ENCODE measurements at places on chromosomes 11 and 22.

GRCh38 chr11:10693509-10694081, at the start of gene IRAG1:
Gene IRAG1 (minus strand): TSS chr11:10693755. CDS start chr11:10693602, 153 bp downstream.
- DNase-seq = no peak

- DNase-seq = no peak
Measured at GRCh38 chr11:75507571-75507970, 18.2 kb downstream of the GDPD5 start.

DNA sequence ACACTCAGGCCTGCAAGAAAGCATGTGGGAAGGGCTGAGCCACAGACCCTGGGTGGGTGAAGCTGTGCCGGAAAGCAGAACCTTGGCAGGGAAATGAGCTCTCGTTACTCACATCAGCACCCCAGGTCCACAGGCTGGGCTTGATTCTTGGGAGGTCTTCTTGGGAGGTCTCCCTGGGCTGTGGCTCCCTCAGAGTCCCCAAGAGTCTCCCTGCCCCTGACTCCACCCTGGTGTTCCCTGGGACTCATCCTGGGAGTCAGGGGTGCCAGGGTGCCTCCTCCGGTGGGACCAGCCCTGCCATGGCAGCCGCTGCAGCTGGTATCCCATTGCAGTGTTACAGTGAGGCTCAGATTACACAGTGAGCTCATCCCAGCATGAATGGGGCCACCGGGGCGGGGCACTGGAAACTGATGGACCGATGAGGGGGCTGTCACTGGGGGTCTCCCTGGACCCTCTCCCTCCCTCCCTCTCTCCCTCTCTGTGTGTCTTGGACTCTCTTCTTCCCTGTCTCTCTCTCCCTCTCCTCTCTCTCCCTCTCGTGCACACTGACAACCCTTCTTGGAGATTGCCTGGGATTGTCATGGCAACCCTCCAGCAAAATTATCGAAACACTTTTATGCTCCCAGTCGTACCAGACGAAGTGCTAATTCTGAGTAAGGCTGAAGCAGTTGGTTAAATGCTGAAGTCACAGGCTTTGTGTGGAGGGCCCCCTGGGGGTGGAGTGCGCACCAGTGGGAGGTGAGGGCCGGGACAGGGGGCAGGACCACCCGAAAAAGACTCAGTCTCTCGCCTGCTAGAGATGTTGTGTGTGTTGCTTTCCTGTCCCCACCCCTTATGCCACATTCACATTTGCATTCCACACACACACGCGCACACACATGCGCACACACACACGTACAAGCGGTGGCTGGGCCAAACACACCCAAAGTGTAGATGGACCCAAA, 8.6 kb upstream of the C11orf96 start:
- no peak for DNase-seq

GRCh38 chr11:73779084-73779902, 8.4 kb upstream of the MRPL48 start:
- DNase-seq = peak; percentile 98

DNA sequence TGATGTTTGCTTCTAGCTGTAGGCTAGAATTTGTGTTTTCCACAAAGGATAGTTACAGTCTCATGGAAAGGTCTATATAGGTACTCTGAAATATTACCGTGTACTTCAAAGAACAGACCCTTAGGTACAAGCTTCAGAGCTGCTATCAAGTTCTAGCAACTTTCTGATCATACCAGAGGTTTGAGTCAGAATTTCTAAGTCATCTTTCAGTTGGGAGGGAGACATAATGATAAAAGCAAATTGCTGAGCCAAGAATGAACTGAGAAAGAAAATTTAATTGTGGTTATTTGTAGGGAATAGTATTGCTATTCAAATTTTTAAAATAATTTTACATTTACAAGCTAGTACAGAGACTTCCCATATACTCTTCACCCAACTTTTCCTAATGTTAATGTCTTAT, 19.9 kb upstream of the ME3 start:
- no peak for DNase-seq

DNA sequence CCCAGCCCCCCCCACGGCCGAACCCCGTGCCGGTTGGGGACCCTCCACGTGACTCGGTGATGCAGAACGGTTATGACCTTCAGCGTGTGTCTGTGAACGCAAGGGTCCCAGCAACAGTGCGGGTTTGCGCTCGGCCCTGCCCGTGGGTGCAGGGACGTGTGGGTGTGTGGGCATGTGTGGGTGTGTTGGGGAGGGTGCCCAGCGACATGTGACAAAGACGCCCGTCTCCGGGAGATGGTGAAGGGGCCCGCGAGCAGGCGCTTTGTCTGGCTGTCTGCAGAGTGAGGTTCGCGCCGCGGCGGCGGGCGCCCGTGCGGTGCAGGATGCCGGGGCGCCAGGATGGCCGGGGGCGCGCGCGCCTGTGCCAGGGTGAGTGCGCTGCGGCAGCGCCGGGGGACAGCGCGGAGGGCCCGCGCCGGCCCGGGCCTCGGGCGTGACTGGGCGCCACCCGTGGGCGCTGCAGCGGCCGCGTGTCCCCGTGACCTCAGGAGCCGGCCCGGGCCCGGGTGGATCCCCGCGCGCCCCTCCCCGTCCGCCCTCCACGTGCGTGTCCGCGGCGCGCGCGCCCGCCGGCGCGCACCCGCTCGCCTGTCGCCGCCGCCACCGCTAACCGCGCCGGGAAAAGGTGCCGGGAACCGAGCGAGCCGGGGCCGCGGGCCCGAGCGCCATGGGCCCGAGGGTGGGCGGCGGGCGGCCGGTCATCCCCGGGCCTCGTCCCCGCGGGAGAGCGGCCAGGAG, at the start of gene LRFN4:
Gene LRFN4, plus strand, starts transcription at position 569 of the 738 bp plus-strand sequence. CDS start 681 bp downstream, outside the sequence.
- no peak for DNase-seq

- no peak for DNase-seq
Measured at GRCh38 chr22:46917771-46918101, 155.3 kb downstream of the TBC1D22A start.

GRCh38 chr22:11360632-11361031, 4167.4 kb upstream of the OR11H1 start:
- no peak for DNase-seq

DNA sequence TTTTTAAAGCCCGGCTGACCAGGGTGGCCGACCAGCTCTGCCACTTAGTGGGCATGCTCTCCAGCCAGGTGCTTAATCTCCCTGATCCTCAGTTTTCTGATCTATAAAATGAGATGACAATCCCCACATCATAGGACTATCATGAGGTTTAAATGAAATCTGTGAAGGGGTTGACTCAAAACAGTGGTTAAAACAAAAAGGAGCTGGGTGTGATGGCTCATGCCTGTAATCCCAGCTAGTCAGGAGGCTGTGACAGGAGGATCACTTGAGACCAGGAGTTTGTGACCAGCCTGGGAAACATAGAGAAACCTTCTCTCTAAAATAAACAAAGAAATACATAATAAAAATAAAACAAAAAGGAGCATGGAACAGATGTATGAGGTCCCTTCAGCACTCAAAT, 3.6 kb upstream of the C11orf86 start:
- no peak for DNase-seq

DNA sequence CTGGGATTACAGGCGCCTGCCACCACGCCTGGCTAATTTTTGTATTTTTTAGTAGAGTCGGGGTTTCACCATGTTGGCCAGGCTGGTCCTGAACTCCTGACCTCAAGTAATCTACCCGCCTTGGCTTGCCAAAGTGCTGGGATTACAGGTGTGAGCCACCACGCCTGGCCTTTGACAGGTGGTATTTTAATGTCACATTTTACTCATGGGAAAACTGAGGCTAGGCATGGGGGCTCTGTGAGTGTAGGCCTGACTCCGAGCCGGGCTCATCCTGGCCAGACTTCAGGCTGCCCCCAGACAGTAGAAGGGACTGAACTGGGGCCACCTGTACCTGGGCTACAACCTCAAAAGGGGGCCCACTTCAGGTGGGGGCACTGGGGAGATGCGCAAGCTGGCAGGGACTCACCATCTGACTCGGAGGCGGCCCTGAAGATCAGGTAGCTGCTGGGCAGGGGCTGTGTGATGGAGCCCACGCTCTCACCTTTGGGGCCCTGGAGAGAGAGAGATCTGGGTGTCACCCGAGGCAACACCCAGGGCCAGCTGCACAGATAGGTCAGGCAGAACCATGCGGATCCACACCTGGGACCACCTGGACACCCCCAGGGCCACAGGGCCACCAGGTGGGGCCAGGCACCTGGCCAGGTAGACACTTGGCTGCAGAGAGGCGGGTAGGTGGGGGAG, 45.8 kb downstream of the OSBPL5 start:
- no peak for DNase-seq

GRCh38 chr22:43412808-43413795, 1.3 kb downstream of the MPPED1 start:
- no peak for DNase-seq

DNA sequence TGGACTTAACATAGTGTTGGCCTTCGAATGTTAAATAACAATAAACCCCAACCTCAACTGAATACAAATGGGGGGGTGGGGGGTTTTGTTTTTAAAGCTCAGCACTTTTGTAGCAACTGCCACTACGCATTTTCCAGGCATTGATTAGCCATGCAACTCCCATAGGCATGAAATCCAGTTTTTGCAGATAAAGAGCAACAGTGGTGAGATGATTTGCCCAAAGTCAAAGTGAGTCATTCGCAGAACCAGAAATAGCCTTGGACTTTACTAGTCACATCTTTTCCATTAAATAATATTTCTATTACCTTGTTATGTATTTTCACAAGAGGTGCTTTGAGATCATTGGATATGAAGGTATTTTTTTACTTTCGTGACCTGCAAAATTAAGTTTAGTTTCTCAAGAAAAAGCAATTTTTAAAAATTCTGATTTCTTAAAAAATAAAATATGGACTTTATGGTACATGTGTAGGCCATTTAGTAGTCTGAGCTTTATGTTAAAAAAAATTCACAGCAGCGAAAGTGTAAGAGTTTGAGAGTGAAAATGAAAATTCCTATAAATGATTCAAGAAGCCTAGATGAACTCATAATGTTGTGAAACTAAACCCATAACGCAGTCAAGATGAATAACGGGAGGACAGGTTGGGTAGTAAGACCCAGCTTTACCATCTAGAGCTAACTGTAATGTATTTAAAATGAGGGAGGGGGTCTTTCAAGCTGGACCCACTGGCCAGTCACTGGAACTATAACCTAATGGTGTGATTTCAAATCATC, 1.9 kb upstream of the PHF21A start:
- DNase-seq = no peak

GRCh38 chr11:126791991-126792390, 208.6 kb downstream of the KIRREL3 start:
- no peak for DNase-seq

GRCh38 chr11:133082841-133083488, 449.3 kb downstream of the OPCML start:
- DNase-seq = peak; percentile 18

- DNase-seq = peak; percentile 32
Measured at GRCh38 chr11:62171261-62171723, 18.7 kb upstream of the SCGB1D1 start.

GRCh38 chr11:2837096-2837601, 48.4 kb downstream of the CDKN1C start:
- DNase-seq = no peak

- DNase-seq = no peak
Measured at GRCh38 chr11:22930816-22931594, 70.7 kb upstream of the CCDC179 start.

GRCh38 chr11:825366-826226, 2.1 kb upstream of the CRACR2B start:
- DNase-seq = no peak

GRCh38 chr11:113817162-113817561, 37.6 kb downstream of the CLDN25 start:
- DNase-seq = no peak

DNA sequence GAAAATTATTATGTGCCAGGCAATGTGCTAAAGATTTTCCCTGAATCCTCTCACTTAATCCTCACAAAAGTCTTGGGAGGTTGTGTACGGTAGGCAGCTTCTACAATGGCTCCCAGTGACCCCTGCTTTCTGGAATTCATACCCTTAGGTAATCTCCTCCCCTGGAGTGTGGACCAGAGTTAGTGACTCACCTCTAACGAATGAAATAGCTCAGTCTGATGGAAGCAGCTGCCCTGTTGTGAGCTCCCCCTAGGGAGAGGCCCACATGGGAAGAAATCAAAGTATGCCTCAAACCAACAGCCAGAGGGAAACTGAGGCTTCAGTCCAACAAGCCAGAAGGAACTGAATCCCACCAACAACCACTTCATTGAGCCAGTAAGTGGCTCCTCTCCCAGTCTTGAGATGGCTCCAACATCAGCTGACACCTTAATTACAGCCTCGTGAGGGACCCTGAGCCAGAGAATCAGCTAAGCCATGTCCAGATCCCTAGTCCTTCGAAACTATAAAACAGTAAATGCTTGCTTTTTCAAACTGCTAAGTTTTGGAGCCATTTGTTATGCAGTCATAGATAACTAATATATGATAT, 98.9 kb upstream of the ISX start:
- no peak for DNase-seq

- DNase-seq = peak; percentile 57
Measured at GRCh38 chr11:65927904-65928397, 8.7 kb downstream of the DRAP1 start.

DNA sequence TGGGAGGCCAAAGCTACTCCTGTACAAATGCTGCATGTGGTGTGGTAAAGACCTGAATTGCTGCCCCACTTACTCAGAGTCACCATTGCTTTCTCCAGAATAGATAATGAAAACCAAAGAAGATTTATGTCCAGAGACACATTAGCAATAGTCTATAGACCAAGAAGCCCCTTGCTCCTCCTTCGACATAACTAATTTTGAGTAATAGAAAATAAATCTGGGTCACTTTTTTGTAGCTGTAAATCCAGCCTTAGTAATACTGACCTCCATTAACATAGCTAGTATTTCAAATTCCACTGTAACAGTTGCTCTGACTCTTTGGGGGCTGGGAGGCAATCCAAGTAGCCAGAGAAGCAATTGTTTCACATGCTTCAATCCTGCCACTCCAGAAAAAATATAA, 145.9 kb downstream of the MAML2 start:
- DNase-seq = no peak

DNA sequence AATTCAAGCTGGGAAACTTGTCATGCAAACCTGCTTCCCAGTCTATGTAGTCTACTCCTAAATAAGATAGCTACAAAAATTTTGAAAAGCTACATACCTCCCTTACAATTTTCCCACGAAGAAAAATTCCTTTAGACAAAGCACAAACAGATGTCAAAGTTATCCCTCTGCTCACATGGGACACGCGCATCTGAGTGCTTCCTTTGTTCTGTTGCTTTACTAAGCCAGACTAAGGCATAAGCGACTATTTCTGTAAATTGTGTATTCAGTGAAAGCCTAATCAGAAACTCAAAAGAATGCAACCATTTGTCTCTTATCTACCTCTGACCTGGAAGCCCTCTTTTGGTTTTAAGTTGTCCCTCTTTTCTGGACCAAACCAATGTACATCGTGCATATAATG, 583.7 kb upstream of the B3GAT1 start:
- no peak for DNase-seq

DNA sequence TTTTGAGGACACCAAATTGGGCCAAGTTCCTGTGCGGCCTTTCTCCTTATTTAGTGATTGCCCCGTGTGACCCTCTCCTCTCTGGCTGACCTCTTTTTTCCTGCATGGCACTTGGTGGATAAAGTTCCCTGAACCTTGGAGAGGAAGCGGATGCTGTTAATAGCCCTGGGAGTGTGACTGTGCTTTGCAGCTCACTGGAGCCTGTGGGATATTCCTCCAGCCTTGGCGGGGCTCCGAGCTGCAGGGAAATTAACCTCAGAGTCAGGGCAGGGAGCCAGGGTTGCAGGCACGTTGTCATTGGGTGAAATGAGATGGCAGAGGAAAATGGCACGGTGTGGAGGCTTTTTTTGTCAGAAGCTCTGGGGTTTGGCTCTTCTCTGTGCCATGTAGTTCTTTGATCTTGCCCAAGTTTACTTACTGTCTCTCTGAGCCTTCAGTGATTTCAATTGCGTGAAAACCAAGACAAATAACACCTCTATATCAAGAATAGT, 965 bp downstream of the OR9Q1 start:
- DNase-seq = no peak

Measured in activated T-helper 9 cell treated with anti-CD3 and anti-CD28 coated beads, Interleukin-2, amount 50 U/mL, for 16 hours (primary cell).